ENCODE measurements at places on chromosomes 2 and 18.

DNA sequence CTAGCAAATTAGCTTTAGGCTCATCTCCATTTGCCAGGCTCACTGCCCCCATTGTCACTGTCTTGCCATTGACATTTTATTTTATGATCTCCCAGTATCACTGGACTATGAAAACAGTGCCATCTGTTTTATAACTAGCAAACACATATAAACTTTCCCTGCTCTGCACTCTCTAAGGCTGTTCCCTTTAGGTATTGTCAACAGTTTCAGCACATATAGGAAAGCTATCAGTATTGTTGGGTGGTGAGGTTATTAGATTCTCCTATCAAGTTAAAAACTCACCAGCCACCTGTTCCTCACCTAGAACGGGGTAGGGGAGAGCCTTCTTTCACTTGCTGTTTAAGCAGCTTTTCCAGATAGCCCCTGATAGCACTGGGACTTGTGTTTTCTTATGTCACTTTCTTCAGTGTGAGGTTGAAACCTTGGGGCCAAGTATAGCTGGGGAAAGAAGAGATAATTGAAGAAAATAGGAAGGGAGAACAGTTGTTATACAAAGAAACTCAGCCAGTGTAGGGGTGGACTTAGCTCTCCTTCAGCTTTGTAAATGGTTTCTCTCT is 32.5 kb downstream of the CFLAR start:
- no peak for DNase-seq

DNA sequence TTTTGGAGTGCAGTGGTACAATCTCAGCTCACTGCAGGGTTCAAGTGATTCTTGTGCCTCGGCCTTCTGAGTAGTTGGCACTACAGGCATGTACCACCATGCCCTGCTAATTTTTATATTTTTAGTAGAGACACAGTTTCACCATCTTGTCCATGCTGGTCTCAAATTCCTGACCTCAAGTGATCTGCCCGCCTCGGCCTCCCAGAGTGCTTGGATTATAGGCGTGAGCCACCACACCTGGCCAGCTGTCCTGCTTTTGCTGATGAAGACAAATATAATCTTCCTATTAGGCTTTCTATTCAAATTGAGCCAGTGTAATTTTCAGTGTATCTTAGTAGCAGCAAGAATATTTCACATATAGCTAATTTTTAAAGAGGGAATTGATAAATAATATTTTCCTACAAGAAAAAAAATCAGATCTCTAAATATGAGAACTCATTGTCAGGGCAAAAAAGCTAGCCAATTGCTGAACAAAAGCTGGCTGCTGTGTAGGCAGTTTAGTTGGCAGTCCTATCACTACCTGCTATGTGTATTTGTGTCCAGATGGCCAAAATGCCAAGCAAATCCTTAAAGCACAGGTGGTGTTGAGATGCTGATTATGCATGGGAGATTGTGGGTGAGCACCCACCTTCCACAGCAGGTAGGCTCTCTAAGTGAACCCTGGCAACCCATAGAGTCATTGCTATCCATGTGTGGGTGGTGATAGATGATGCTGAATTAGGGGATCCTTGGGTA is 60.8 kb upstream of the STAM2 start:
- no peak for DNase-seq

DNA sequence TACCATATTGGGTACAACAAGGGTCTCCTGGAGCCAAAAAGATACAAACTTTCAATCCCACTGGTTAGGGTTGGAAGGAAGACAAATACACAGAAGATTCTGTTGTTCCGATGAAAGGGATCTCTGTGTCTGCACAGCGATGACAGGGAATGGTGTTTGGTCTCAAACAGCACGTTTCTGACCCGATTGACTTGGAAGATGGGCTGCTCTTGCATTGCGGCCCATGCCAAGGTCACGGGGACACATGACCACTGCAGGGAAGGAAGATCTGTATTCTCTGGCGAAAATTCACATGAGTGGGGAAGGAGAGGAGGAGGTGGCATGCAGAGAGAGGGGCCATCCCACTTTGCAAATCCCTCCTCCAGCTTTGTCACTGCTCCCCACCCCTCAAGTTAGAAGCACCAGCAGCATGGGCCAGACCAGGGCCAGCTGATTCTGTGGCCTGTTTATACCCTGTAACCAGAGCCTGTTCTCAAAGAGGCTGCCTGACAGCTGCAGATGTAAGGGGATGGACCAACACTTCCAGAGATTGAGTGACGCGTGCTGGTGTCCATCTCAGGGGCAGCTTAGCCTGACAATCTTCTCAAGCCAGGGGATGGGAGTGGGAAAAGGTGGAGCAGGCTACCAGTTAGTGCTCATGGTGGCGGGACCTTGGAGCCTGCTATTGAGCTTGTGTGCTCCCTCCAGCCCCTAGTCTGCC is 57.2 kb downstream of the TNP1 start:
- no peak for DNase-seq

DNA sequence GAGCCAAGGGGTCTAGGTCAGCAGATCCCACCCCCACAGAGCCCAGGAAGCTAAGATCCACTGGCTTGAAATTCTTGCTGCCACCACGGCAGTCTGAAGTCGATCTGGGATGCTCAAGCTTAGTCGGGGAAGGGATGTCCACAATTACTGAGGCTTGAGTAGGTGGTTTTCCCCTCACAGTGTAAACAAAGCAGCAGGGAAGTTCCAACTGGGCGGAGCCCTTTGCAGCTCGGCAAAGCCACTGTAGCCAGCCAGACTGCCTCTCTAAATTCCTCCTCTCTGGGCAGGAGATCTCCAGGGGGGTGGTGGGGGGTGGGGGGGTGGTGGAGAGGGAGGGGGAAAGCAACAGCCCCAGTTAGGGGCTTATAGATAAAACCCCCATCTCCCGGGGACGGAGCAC is 419.5 kb downstream of the NUP35 start:
- DNase-seq = no peak

DNA sequence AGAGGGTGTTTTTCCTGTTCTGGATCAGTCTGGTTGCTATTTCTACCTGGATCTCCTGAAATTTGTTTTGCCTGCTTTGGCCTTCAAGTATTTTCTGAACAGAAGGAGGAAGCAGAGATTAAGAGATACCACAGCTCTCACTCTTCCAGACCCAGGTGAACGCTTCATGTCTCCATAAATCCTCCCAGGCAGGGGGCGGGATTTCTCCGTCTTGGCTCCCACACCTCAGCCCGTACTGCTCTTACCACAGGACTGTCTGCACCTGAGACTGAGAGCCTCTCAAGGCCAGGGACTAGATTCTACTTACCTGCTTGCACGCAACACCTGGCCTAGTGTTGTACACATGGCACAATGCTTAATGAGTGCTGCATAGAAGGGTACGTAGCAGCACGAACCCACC is 59.9 kb upstream of the LRPPRC start:
- DNase-seq = no peak

- DNase-seq = peak; percentile 67
Measured at GRCh38 chr2:233059797-233060500, at the start of gene INPP5D. TSS of gene INPP5D (plus strand) at chr2:233060342. CDS start at chr2:233060479, 137 bp downstream.

GRCh38 chr2:7648221-7648795 is 731.1 kb downstream of the RNF144A start:
- DNase-seq = no peak

GRCh38 chr2:99623035-99623434 is 133.2 kb upstream of the REV1 start:
- DNase-seq = no peak

DNA sequence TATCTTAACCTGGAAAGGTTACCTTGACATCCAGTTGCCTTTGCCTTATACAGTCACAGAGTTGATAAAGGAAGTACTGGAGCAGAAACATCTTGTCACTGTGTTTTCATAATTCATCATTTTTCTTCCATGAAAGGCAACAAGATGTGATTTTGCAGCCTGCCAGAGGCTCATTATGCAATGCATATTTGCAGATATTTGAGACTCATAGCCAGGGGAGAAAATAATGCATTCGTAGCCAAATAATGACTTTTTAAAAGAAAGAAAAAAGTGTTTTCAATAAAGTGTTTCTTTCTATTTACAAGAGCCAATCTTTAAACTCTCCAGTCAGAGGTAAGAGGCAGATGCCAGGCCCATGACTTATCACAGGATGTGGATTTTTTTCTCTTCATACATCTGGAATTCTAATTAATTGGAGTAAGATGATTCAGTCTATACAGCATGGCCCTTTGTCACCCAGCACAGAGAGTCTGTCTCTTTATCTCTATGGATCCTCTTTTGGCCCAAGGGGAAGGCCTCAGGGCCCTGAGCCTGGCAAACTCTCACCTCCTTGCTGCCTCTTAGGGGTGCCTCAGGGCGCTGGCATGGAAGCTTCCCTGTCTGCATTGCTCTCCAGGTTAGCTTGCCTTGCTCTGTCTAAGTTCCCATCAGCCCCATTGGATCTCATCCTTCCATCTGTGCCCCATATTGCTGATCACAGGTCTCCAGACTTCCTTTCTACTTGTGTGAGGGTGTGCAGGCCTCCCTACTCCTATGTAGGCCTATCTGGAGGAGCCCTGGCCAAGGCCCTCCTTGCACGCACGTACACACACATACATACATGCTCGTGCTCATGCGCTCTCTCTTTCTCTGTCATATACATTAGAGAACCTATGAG is 247.7 kb downstream of the TPGS2 start:
- no peak for DNase-seq

DNA sequence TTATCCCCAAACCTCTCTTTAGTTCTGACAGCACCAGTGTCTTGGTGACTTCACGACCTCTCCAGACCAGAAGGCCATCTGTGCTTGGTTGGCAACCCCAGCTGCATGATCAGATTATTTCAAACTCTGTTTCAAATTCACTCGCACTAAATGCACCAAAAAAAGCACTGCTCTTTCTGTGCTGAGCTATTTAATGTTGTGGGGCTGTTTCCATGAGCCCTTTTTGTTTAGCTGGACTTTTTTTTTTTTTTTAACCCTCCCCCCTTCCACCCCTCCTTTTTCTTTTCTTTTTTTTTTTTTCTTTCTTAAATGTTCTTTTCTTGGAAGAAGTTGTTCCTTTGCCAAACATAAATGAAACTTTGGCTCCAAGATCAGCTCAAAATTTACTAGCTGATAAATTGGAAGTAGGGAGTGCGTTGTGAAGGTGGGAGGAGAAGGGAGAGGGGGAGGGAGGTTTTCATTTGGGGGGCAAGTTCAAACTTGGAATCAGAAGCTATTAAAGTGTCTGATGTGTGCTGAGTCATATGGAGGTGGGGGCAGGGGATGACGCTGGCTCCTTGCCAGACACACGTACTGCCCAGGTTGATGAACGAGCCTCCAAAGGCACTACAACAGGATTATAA is 543.0 kb upstream of the TNP1 start:
- no peak for DNase-seq

GRCh38 chr2:240449764-240450531 is 14.5 kb downstream of the GPC1 start:
- DNase-seq = peak; percentile 40

- no peak for DNase-seq
Measured at GRCh38 chr2:176447616-176448015, 178.4 kb downstream of the MTX2 start.

DNA sequence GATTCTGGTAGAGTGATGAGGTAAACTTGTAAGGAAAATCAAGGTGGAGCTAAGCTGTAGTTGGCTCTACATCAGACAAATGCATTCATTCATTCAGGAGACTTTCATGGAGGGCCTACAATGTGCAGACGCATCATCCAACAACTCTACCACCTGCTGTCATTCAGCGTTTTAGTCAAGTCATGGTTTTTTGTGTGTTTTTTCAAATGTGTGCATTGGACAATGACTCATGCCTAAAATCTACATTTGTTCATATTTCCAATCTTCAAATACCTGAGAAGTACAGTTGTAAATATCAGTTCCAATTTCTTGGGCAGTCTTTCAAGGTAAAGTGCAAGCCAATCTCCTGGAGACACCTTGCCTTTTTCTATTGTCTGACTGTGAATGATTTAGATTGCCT is 108.0 kb upstream of the LGALSL start:
- no peak for DNase-seq

GRCh38 chr2:109213646-109214433 is 84.8 kb downstream of the SH3RF3 start:
- DNase-seq = peak; percentile 78

- peak; percentile 5 for DNase-seq
Measured at GRCh38 chr2:185012643-185013042, 414.3 kb downstream of the ZNF804A start.

Data from dermis blood vessel endothelial cell (primary cell).